Left lung (tissue), 14 donors: ENCODE measurements at places on chromosomes 3 and 15. TPM values are rescaled to one million over a fixed set of nuclear protein-coding genes. Genes with fewer than 3 reads are reported as not detected.

- DNase-seq, result no peak
Measured at GRCh38 chr3:124826703-124827102, 60.5 kb downstream of the ITGB5 start.

DNA sequence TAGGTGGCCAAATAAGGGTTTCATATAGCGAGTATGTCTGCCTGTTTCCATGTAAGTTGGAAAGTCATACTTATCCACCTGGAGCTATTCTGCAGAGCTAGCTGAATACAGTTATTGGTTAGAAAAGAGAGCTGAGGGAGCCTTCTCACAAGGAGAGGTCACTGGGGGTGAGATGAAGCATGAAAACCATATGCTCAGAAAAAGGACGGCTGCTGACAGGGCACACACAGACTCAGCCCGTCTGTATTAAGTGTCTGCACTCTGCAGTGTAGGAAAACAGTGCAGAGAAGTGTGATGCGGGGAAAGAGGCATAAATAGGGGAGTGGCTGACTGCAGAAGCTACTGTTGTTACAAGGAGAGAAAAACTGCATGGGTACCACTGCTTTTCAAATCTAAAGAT is 58.2 kb downstream of the C3orf70 start:
- DNase-seq, result no peak

DNA sequence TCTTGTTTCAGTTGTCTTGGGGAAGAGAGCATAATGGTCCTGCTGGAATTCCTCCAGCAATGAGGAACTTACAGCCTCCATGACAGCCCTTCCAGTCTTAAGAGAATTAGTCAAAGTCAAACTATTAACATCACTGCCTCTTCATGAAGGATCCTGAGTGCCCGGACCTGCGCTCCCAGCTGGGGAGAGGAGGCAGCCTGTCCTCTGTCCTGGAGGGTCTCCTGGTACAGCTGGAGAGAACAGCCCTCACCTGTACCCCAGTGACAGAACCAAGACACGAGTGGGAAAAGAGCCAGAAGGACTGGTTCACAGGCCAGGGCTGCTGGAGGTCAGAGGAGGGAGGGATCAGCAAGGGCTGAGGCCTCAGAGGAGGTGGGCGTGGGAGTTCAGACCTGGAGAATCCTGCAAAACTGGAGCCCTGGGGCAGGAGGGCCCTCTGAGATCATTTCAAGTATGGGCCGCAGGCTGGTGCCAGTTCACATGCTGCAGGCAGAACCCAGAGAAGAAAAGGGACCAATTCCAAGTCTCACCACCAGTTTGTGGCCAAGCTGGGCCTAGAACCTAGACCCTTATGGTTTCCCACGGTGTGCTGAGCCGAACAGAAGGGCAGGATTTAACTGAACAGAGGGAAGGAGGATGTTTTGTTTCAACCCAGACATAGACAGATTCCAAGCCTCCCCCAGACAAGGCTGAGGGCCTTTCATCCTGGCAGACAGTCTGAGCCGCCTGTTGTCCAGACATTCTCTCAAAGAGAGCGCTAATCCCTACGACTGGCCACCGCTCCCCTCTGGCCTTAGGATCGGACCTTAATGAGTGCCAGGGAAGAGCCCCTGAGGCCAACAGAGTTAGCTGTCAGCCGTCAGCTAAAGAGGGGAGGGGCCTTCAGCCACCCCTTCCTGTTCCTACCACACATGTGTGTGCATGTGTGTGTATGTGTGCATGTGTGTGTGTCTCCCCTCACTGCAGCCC is 18.2 kb downstream of the LOXL1 start:
- DNase-seq, result no peak

- DNase-seq, result no peak
Measured at GRCh38 chr3:181464033-181464694, 247.6 kb upstream of the SOX2 start.

- no peak for DNase-seq
Measured at GRCh38 chr15:90264671-90265070, 801 bp upstream of the NGRN start.

HRG gene
- polyA plus RNA-seq, result 0.06 TPM

STAC gene
- 1.7 TPM for polyA plus RNA-seq
